ENCODE measurements at places on chromosomes 2 and 18.

- DNase-seq: no peak
These were observed 103.3 kb upstream of the NCK2 start for GRCh38 chr2:105641389-105641811.

- no peak for DNase-seq
These were observed 90.1 kb downstream of the ALPK2 start for GRCh38 chr18:58538604-58539386.

GRCh38 chr18:33114749-33115148, 325.8 kb downstream of the CCDC178 start:
- DNase-seq: no peak

DNA sequence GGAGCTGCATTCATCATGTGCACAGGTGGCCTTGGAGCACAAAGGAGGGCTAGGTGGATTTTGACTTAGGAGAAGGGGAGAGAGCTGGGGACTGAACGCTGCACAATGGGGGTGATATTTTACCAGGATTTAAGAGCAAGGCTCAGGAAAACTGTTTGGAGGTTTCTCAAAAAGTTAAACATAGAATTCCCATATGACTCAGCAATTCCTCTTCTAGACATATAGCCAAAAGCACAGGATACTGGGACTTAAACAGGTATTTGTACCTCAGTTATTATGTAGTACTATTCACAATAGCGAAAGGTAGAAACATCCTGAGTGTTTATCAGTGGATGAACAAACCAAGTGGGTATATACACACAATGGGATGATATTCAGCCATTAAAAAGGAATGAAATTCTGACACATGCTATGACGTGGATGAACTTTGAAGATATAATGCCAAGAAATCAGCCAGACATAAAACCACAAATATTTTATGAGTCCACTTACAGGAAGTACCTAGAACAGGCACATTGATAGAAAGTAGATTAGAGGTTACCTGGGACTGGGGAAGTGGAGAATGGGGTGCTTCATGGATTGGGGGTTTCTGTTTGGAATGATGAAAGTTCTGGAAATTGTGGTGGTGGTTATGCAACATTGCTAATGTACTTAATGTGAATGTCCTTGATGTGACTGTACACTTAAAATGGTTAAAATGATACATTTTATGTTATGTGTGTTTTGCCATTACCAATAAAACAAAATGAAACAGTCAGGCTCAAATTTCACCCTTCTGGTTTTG, 216.9 kb downstream of the HAUS1 start:
- DNase-seq: no peak

GRCh38 chr2:72929010-72929409, 11.7 kb downstream of the EMX1 start:
- DNase-seq: no peak

DNA sequence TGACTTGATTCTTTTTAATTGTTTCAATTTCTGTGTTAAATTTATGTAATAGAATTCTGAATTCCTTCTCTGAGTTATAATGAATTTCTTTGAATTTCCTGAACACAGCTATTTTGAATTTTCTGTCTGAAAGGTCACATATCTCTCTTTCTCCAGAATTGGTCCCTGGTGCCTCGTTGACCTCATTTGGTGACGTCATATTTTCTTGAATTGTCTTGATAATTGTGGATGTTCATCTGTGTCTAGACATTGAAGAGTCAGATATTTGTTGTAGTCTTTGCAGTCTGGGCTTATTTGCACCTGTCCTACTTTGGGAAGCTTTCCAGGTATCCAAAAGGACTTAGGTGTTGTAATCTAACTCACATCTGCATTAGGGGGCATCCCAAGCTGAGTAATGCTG, 111.4 kb upstream of the LRRTM4 start:
- no peak for DNase-seq

- no peak for DNase-seq
These were observed 43.0 kb downstream of the G6PC2 start for GRCh38 chr2:168944065-168944464.
